ENCODE measurements at places on chromosomes 3 and 15.

DNA sequence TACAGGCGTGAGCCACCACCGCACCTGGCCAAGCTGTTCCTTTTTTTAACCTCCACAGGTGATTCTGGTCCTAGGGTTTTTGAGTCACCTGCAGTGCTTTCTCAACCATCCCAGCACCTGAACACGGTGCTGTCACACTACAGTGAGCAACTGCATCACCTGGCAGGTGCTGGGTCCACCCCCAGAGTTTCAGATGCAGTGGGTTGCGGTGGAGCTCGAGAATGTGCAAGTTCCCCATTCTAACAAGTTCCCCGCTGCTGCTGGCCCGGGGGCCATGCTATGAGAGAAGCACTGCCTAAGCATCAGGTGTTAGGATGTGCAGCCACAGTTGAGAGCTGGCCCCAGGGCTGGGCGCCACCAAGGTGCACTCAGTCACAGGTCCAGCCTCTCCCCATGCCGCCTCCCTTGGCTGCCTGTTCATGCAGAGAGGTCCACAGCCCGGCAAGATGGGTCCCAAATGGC, 18.0 kb downstream of the ISG20 start:
- H3K27ac ChIP-seq = no peak overlapping the region
- no peak overlapping the region for H3K4me3 ChIP-seq
- H3K27me3 ChIP-seq = peaks cover 35% of the 10 kb centered on the region
- H3K4me1 ChIP-seq = peaks cover 8% of the 10 kb centered on the region
- no peaks in the 10 kb centered on the region for H3K36me3 ChIP-seq
- DNase-seq = no peak

GRCh38 chr15:76197703-76198455, 113.4 kb downstream of the ETFA start:
- no peak overlapping the region for H3K27ac ChIP-seq
- no peaks in the 10 kb centered on the region for H3K27me3 ChIP-seq
- DNase-seq = no peak

DNA sequence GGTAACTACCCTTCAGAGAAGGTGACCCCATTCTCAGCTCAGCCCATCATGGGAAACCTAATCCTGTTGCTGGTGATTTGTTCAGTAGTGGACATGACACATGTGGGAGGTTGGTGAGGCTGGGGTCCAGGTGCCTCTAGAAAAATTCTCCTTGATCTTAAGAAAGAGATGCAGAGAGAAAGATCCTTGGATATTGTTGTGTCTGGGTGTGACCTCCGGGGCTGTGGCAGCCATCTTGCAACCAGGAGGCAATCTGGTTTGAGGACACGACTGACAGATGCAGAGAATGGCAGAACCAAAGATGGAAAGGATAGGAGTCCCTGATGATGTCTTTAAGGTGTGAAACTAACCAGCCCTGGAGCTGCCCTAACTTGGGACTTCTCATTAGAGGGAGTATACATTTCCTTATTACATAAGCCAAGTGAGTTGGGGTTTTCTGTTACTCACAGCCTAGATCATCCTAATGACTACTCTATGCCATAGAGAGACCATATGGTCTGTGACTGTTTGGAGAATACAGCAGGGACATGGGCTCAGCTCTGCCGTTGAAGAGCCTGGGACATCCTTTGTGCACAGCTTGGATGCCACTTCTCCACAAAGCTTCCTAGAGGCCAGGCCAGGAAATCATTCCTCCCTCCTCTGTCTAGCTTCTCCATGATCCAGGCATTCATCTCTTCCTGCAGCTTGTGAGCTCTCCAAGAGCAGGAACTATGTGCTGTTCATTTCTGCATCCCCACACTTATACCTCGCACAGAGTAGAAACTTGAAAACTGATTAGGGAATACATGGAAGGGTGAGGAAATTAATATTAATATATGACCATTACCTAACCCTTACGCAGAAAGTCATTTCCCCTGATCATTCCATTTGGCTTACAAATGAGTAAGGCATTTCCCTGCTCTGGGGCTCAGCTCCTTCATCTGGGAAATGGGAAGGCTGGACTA, 45.9 kb downstream of the HRH1 start:
- no peak overlapping the region for H3K27ac ChIP-seq
- no peak overlapping the region for H3K4me3 ChIP-seq
- no peak for DNase-seq
- peaks cover 13% of the 10 kb centered on the region for H3K4me1 ChIP-seq

DNA sequence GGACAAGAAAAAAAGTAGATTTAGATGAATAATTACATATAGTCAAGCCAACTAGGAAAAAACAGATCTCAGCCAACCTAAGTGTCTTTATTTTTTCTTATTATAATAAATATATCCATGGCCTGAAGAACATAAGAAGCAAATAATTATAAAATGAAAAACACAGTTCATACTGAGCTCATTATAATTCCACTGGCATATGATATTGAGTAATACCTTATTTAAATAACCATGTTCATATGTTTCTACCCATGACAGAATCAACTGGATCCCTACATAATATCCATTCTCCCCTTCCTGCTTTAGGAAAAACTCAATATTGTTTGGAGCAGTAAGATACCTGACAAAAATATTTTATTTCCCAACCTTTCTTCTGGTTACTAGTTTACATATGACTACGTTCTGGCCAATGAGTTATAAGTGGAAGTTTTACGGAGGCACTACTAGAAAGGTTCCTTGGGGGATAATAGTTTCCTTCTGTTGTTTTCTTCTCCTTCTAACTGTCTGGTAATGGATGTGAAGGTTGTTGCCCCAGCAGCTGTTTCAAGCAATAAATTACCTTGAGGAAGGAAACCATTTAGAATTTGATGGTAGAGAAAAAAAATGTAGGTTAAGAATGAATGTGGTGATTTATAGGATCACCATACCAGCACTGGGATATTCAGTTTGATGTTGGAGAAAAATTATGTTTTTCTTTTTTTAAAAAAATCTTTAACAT, 184.1 kb upstream of the MBNL1 start:
- peaks cover 2% of the 10 kb centered on the region for H3K27me3 ChIP-seq
- no peak for DNase-seq
- H3K27ac ChIP-seq = no peak overlapping the region
- H3K36me3 ChIP-seq = no peaks in the 10 kb centered on the region
- no peak overlapping the region for H3K4me3 ChIP-seq

DNA sequence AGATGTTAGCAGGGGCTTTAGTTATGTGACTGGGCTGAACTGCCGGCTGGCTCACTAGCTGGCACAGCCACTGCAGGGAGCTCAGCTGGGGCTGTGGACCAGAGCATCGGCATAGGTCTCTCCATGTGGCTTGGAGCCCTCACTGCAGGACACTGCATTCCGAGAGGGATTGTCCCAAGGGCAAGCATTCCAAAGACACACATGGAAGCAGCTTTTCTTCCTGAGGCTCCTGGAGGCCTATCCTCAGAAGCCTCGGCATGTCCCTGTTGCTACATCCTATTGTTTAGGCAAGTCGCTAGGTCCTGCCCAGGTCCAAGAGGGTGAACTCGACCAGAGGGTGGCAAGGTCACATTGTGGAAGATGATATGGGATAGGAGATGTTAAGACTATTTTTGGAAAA, 209.8 kb downstream of the PLCL2 start:
- no peak overlapping the region for H3K4me3 ChIP-seq
- peaks cover 3% of the 10 kb centered on the region for H3K4me1 ChIP-seq
- H3K27ac ChIP-seq = no peak overlapping the region
- H3K27me3 ChIP-seq = peaks cover 9% of the 10 kb centered on the region
- DNase-seq = no peak

DNA sequence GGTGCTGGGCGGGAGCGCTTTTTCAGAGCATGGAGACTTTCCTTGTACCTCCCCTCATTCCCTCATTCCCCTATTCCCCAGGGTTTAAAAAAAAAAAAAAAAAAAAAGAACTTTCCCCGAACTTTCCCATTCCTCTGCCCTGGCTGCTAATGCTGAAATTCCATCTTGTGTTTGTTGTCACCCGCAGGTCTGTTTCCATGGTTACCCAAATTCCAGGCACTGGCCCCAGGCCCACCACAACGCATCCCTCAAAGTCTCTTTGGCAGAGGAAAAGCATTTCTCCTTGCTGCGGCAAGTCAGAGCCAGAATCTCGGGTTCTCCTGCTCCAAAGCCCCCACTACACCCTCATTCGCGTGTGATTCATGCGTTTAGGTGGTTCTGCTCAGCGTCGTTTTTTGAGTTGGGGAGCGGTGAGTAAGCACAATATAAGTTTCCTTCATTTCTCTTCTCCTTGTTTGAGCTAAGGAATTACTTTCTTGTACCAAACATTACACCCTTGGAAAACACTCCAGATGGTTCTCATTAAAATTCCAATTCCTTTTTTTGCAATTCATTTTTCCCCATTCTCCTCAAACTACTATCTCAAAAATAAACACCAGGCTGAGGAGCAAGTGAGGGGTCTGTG, 21.6 kb downstream of the ANAPC13 start:
- no peaks in the 10 kb centered on the region for H3K36me3 ChIP-seq
- peak overlapping the region; percentile 98 for H3K27ac ChIP-seq
- no peaks in the 10 kb centered on the region for H3K27me3 ChIP-seq
- peak; percentile 70 for DNase-seq
- peaks cover 74% of the 10 kb centered on the region for H3K4me1 ChIP-seq

GRCh38 chr3:164458986-164459385, 619.3 kb downstream of the SI start:
- H3K27me3 ChIP-seq = no peaks in the 10 kb centered on the region
- no peak for DNase-seq
- H3K4me3 ChIP-seq = no peak overlapping the region
- H3K36me3 ChIP-seq = no peaks in the 10 kb centered on the region

DNA sequence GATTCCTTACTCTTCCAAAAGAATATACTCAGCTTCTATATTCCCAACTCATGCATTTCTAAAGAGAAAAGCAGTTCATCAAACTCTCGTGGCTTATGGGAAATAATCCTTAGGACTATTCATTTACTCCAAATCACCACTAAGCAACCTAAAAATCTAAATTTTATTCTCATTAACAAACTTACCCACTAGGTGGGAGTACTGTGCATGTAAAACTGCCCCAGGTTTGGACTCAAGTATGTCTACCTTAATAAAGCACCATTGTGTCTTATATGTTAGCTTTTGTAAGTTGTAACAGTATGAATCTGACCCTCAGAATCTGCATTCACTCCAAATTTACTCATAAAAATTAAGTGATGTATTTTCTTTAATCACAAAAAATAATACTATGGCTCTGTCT, 25.3 kb downstream of the RAD18 start:
- no peak for DNase-seq
- no peak overlapping the region for H3K27ac ChIP-seq
- H3K27me3 ChIP-seq = no peaks in the 10 kb centered on the region
- H3K36me3 ChIP-seq = peaks cover 34% of the 10 kb centered on the region
- no peak overlapping the region for H3K4me3 ChIP-seq
- H3K4me1 ChIP-seq = peaks cover 30% of the 10 kb centered on the region

DNA sequence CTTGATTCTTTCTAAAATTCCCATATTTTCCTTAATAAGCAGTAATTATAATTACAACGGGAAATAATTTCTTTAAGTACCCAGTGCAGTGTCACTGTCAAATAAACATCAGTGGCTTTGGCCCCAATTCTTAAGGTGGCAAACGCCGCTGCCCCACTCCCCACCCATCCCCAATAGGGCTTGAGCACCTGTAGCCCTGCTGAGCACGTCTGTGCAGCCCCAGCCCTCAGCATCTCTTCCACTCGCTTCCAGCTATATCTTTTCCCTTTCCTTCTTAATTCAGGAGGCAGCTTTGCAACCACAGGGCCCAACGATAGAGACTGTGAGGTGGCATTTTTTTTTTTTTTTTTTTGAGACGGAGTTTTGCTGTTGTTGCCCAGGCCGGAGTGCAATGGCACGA, 9.0 kb downstream of the PPM1M start:
- H3K4me1 ChIP-seq = peaks cover 6% of the 10 kb centered on the region
- no peaks in the 10 kb centered on the region for H3K27me3 ChIP-seq
- H3K27ac ChIP-seq = no peak overlapping the region
- no peak for DNase-seq
- peaks cover 41% of the 10 kb centered on the region for H3K36me3 ChIP-seq
- H3K4me3 ChIP-seq = no peak overlapping the region

- H3K4me1 ChIP-seq = peaks cover 49% of the 10 kb centered on the region
- H3K36me3 ChIP-seq = peaks cover 2% of the 10 kb centered on the region
- DNase-seq = peak; percentile 56
- H3K4me3 ChIP-seq = peak overlapping the region; percentile 35
- H3K27ac ChIP-seq = peak overlapping the region; percentile 35
These were observed 175.3 kb upstream of the HES1 start for GRCh38 chr3:193960487-193961274.

DNA sequence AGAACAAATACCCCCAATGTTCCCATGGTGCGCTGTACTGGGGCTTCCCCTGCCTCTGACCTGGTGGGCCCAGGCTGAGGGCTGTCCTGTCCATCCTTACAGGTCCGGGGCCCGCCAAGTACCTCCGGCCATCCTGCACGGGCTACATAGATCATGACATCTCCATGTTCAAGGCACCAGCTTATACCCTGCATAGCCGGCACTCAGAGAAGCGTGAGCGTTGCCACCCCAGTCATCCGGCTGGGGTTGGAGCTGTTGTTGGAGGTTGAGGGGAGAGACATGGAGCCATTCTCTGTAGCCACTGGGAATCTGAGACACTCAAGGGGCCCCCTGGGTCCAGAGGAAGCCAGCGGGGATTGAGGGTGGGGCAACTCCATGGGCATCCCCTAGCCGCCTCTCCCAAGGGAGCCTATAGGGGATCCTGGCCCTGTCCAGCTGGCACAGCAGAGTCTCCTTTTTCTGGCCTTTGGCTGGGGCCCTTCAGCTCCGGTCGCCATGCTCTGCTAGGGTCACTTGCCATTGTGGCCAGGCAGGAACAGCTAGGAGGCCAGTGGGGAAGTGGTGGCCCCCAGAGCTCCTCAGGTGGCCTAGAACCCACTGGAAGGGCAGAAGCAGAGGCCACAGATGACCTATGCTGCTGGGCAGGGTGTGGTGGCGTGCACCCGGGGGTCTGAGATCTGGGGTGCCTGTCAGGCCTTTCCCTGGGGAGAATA, 12.5 kb upstream of the CSPG4 start:
- peaks cover 1% of the 10 kb centered on the region for H3K36me3 ChIP-seq
- DNase-seq = no peak
- H3K4me3 ChIP-seq = no peak overlapping the region
- H3K27me3 ChIP-seq = no peaks in the 10 kb centered on the region
- peak overlapping the region; percentile 99 for H3K27ac ChIP-seq

- no peaks in the 10 kb centered on the region for H3K36me3 ChIP-seq
- no peaks in the 10 kb centered on the region for H3K4me1 ChIP-seq
- no peaks in the 10 kb centered on the region for H3K27me3 ChIP-seq
- H3K27ac ChIP-seq = no peak overlapping the region
- no peak overlapping the region for H3K4me3 ChIP-seq
- no peak for DNase-seq
These were observed 17.1 kb downstream of the ZBED2 start for GRCh38 chr3:111577798-111578685.

GRCh38 chr3:56940976-56941375, 119.5 kb upstream of the SPATA12 start:
- no peak for DNase-seq
- H3K4me1 ChIP-seq = peaks cover 35% of the 10 kb centered on the region
- H3K27ac ChIP-seq = no peak overlapping the region
- H3K27me3 ChIP-seq = peaks cover 2% of the 10 kb centered on the region
- H3K36me3 ChIP-seq = peaks cover 7% of the 10 kb centered on the region

All from mesothelial cell of epicardium (in vitro differentiated cells).